ENCODE measurements at places on chromosomes 16 and 17. TPM values are rescaled to one million over a fixed set of nuclear protein-coding genes. Genes with fewer than 3 reads are reported as not detected.
A peak's percentile ranks its signal among the peaks of the same experiment; 100 is the strongest.

Gene YBX2
- not detected for total RNA-seq

Gene MAP2K3
- 177 TPM for total RNA-seq

Gene GSG1L
- not detected for total RNA-seq

Gene ALDH3A1
- total RNA-seq, result not detected

DNA sequence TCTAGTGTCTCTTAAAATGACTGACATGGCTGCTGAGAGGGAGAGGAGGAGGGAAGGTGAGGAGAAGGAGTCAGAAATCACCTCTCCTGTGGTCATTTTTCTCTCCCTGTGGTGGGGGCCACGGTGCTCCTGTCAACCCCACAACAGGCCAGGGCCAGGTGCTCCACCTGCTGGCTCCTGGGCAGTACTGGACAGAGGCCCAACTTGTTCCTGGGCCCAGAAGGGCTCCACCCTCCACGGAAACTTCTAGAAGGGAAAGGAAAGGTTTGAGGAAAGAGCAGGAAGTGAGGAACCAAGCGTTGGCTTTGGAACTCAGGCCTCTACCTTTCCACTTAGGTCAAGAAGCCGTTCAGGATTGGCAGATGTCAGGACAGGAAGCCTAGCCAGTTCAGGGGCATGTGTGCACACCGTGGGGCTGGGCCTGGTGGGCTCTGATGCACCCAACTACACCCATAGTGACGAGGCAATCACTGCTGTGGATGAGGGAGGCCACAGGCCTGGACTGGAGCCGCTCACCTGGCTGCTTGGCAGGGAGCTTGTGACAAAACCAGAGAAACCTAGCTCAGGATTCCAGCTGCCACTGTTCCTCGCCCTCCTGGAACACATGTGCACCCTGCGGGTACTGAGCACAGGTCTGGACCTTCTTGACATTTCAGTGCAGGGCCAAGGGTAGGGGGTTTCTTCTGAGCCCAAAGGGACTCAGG is 36.1 kb downstream of the WNT3 start:
- DNase-seq, result peak; percentile 43

DNA sequence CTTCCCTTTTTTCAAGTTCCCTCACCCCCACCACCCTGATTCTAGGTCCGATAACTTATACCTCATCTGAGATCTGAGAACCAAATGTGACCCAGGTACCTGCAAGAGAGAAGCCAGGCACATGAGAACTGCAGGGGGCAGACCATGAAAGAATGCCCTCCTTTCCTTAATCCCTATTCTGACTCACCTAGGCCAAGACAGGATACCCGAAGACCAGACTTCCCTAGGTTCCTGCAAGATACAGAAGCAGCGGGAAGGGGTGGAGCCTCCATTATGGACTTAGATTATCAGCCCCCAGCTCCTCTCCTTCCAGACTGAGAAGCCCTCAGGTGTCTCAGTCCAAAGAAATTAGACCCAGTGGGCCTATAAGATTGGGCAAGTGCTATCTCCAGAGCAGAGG is 2.1 kb downstream of the KCNAB3 start:
- no peak for DNase-seq

GRCh38 chr17:50182783-50183420 is 17.1 kb downstream of the SGCA start:
- DNase-seq, result no peak

DNA sequence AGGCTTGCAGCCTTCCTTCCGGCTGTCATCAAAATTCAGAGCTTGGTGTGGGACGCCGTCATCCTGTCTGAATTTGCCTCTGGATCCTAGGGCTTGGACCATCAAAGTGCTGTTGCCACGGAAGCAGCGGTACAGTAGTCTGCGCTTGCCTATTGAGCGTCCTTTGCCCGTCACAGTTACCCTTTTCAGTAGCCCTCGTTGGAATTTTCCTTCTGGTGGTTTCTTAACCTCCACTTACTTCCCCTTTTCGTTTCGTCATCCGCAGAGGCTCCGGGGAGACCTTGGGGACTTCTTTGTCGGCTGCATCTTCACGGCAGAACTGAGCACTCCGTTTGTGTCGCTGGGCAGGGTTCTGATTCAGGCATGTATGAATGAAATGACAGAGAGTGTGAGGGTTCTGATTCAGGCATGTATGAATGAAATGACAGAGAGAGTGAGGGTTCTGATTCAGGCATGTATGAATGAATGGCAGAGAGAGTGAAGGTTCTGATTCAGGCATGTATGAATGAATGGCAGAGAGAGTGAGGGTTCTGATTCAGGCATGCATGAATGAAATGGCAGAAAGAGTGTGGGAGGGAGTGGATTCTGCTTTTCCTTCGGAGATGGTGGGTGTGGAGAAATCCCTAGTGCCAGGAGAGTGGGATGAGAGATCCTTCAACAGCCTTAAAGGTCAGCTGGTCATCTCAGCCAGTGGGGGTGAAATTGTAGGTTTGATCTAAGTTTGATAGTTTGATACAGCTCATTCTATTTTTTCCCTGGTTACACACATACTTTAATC is 8.0 kb downstream of the TLCD3A start:
- DNase-seq, result no peak

GRCh38 chr16:11700264-11701029 is 32.2 kb downstream of the SNN start:
- no peak for DNase-seq

DNA sequence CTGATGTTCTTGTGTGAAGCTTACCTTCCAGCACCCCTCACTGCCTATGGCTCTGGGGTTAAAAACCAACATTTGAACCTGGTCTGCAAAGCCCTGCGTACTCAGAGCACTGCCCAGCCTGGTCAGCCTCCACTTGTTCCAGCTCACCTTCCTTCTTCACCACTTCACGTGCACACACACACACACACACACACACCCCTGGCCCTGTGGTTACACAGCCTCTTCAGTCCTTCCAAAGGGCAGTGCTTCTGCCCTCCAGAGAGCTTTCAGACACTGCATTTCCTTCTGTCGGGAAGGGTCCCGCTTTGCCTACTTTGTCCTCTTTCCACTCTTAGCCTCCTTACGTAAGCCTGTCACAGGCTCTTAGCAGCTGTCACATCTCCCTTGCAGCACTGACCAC is 9.6 kb upstream of the TMEM220 start:
- DNase-seq, result no peak

- peak; percentile 15 for DNase-seq
These were observed 9.2 kb downstream of the FMNL1 start for GRCh38 chr17:45230787-45231480.

Measured in HFFc6 (cell line).